Activated naive CD4-positive, alpha-beta T cell treated with anti-CD3 and anti-CD28 coated beads, Interleukin-2, amount 10 ng/mL, durations not matched to agents 7 days and 5 days (primary cell): ENCODE measurements at places on chromosomes 16 and 17.

- peak; percentile 51 for DNase-seq
Observed at GRCh38 chr16:25110387-25110947, 1.1 kb upstream of the LCMT1 start.

GRCh38 chr17:2370211-2370589, 30.7 kb downstream of the MNT start:
- DNase-seq: no peak

- no peak for DNase-seq
Observed at GRCh38 chr16:27634779-27635178, 84.8 kb downstream of the KATNIP start.

DNA sequence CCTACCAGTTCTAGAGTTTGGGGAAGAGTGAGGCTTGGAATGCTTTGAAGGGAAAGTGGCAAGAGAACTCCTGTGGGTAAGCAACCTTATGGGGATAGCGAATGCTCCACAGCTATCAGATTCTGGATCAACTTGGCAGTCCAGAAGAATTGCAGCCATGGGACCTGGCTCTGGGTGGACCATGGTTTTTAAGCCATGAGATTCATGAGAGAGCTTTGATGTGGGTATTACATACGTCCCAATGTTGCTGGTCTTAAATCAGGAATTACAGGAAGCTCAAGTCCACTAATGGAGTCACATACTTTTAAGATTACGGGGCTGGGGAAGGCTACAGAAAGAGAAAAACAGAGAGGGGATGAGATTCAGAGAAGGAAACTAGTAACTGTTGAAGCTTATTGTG, 142.5 kb upstream of the ELAC2 start:
- no peak for DNase-seq

DNA sequence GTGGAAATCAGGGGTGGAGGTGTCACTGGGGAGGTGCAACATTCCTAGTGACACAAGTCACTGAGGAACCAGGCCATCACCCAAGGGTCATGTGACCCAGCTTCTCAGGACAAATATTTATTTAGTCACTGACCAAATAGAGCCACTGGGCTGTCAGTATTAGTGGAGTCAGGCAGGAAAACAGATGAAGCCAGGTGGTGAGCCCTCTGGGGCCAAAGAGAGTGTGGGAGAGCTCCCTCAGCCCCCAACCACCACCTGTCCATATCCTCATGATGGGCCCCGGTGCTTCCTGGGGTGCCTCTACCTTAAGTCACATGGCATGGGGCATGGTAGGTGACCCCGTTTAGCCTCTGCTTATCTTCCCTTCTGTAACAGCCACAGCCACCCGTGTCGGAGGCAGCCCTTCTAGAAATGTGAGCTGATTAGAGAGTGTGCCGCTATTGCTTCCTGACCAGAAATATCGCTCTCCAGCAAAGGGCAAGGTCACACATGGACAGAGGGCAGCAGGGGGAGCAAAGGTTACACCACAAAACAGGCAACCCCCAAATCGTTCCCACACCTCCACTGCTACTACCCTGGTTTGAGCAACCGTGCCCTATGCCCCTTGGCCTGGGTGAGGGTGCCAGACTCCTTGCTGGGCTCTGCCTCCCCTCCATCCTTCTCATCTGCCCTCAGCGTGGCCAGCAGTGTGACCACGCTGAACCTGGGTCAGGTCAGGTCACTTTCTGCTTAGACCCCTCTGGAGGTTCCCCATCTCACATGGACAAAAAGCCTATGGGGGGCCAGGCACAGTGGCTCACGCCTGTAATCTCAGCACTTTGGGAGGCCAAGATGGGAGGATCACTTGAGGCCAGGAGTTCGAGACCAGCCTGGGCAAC, 8.6 kb upstream of the AKTIP start:
- DNase-seq: no peak

DNA sequence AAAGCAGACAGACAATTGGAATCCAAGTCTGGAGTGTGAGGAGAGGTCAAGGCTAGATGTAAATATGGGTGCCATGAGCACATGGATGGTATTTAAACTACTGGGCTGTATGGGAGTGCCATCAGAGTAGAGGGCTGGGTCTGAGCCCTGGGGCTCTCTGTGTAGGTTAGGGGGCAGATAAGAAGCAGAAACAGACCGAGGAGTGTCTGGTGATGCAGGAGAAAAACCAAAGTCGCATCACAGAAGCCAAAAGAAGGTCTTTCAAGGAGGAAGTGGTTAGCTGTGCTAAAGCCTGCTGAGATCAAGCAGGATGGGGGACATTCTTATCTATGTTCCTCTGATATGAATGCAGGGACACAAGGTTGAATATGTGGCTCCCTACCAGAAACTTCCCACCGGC, 1.9 kb downstream of the TSEN54 start:
- DNase-seq: peak; percentile 64

DNA sequence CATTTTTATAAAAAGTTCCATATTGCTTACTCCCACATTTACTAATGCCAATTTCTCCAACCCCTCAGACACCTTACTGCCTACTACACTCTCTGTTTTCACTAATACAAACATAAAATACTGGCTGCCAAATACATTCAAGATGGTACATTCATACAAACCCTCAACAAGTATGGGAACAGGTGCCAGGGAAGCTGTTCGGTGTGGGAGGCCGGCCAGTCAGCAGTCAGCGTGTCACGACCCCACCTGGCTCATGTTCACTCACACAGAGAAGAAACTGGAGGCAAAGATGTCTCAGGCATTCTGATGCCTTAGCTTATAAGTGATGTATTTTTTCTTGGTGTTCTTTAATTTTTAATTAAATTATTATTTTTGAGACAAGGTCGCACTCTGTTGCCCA, 42.4 kb upstream of the TRAP1 start:
- DNase-seq: no peak

- DNase-seq: no peak
Observed at GRCh38 chr16:57865746-57866528, 63.6 kb upstream of the KIFC3 start.

DNA sequence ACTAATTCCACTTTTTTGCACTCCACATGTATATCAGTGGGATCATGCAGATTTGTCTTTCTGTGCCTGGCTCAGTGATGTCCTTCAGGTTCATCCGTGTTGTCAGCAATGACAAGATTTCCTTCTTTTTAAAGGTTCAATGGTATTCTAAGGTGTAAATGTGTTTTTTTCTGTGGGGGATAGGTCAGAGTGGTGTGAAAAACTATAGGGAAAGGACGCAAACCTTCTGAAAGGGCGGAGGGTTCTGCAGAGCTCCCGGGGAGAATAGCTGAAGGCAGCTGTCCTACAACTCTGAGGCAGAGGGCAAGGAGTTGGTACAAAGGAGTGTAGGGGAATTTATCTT, 21.9 kb upstream of the CSNK1D start:
- DNase-seq: no peak

GRCh38 chr17:21379080-21379711, 3.0 kb downstream of the KCNJ12 start:
- no peak for DNase-seq

GRCh38 chr16:89911375-89911774, 7.3 kb upstream of the MC1R start:
- DNase-seq: no peak
